ENCODE measurements at places on chromosomes 16 and 17.
A peak's percentile ranks its signal among the peaks of the same experiment; 100 is the strongest.

GRCh38 chr17:46741122-46741730 lies 77.3 kb downstream of the WNT3 start:
- DNase-seq, result no peak

DNA sequence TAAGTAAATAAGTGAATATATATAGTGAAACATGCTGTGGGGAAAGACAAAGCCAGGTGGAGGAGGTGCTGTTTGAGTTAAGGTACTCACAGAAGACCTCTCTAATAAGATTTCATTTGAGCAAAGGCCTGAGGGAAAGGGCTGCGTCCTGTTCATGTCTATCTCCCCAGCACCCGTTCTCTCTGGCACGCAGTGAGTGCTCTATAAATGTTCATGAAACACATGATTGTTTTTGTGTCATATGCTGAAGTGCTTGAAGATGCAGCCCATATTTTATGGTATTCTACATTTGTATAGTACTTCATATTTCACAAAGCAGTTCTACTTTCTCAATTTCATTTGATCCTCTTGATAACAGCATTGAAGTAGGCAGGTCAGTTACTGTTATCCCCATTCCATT lies 990 bp downstream of the VWA3A start:
- no peak for DNase-seq

DNA sequence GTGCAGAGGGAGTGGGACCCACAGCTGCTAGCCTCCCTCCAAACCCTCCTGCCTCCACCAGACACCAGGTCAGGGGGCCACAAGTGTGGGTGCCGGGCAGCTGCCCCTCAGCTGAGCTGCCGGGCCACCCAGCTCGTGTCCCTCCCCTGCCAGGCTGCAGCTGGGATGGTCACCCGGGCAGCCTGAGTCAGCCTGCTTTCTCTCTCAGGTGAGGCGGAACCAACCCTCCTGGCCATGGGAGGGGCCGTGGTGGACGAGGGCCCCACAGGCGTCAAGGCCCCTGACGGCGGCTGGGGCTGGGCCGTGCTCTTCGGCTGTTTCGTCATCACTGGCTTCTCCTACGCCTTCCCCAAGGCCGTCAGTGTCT lies 6.9 kb downstream of the SLC16A3 start:
- no peak for DNase-seq

GRCh38 chr17:38562903-38563302 lies 42.8 kb downstream of the SRCIN1 start:
- no peak for DNase-seq

- peak; percentile 50 for DNase-seq
Observed at GRCh38 chr17:79400989-79401703, 209.7 kb downstream of the RBFOX3 start.

GRCh38 chr17:8159032-8159400 lies 3.7 kb downstream of the VAMP2 start:
- DNase-seq, result no peak

- DNase-seq, result peak; percentile 56
Observed at GRCh38 chr16:24729243-24729950, at the start of gene TNRC6A. Gene TNRC6A, plus strand, starts transcription at chr16:24729651. Its CDS starts 191 bp downstream, at chr16:24729842.

GRCh38 chr16:86870380-86870779 lies 292.0 kb downstream of the FOXL1 start:
- no peak for DNase-seq

DNA sequence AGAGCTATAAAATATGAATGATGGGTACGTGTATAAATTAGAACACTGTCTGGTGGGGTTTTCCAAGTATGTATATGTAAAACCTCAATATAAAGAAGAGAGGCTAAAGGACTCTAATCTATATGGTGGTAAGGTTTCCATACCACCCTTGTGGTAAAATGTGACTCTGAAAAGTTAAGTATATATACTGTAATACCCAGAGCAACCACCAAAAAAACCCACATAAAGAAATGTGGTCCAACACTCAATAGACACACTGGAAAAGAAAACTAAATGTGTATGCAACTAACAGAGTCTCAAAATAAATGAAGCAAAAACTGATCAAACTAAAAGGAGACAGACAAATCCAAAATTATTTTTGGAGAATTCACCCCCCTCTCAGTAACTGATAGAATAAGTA lies 72.2 kb downstream of the XPO6 start:
- DNase-seq, result no peak

DNA sequence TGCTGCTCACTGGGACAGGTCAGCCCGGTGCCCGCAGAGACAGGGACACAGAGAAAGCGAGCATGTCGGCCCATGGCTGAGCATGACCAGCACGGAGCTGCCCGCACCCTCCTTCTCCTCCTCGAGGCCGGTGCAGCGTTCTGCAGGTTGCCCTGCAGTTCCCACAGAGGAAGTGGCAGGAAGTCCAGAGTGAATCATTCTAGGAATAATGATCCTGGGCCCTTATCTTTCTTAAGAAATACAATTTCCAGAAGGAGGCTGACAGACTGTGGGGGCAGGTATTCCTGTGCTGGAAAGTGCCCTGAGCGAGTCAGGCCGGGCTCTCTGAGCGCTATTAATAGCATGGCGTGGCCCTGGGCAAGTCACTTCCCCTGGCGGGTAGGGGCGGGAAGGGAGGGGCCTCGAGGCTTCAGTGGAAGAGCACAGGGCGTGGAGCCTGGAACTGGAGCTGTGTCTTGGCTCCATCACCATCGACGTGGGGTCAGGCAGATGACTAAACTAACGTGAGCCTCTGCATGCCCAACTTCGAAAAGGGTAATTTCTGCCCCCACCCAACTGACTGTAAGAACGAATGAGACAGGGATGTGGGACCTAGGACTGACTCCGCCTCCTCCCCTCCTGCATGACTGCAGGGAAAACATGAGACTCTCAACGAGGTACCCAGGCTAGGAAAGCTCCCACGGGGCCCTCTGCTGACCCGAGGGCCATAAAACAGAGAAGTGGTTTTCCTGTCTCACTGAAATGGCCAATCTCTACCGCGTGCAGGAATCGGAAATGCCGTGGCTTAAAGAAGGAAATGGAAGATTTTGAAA lies 9.8 kb downstream of the TMEM204 start:
- DNase-seq, result no peak

Data from stimulated activated CD8-positive, alpha-beta memory T cell treated with anti-CD3 and anti-CD28 coated beads, Interleukin-4, amount 100 ng/mL, for 1 hour (primary cell).